ENCODE measurements at places on chromosomes 1 and 21.

DNA sequence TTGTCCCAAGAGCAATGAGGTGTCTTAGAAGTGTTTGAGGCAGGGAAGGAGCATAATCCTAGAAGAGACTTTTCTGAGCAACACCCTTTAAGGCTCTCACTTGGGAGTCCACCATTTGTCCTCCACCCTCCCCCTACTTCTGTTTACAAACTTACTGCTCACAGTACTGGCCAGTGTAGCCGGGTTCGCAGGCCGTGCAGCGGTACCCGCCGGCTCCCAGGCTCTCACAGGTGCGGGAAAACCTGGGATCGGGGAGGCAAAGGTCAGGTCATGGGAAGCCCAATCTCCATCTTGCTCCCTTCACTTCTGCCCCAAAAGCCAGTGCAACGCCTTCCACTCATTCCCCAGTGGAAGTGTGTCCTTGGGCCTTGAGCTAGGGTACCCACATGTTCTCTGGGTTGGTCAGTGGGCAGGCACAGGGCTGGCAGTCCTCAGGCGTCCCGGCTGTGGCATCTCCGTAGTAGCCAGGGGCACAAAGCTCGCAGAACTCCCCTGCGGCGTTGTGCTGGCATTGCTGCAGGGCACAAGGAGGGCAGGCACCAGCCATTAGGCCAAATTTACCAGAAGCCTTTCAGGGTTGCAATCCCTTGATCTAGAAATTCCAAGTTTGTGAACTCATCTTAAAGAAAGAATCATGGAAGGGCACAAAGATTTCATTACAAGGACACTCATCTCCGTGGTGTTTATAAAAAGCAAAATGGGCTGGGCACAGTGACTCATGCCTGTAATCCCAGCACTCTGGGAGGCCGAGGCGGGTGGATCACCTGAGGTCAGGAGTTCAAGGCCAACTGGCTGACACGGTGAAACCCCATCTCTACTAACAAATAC is 49.8 kb downstream of the LDLRAD2 start:
- peak; percentile 44 for DNase-seq

- DNase-seq, result no peak
These were observed 21.1 kb upstream of the ATP1A1 start for GRCh38 chr1:116351914-116352313.

GRCh38 chr1:38701088-38701487 is 158.5 kb downstream of the RRAGC start:
- no peak for DNase-seq

DNA sequence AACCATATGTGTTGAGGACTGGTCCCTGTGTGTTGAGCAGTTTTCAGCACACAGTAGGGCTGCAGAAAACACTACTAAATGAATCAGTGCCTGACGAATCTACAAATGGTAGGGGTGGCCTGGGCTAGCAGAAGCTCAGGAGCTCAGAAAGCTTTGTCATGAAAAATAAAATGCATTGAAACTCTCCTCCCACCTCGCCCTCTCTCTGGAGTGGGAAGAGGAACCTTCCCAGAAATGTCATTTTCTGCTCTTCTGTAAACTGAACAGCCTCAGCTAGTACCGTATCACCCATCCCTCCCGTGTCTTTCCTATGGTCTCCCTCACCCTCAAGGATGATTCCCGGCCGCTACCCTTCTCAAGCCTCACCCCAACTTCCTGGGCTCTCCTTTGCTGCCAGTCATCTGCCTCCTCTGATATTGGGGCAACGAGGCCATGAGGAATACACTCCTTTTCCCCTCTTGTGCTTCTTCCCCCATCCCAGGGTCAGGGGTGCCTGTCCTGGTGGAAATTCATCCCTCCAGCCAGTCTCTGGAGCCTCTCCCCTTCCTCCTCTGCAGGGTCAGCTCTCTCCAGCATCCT is 734.5 kb downstream of the PTPRU start:
- no peak for DNase-seq

- DNase-seq, result no peak
These were observed 65.4 kb downstream of the PBX1 start for GRCh38 chr1:164624400-164624799.

Data from AG09319 (cell line).